ENCODE measurements at places on chromosomes 5 and 9. TPM values are rescaled to one million over a fixed set of nuclear protein-coding genes. Genes with fewer than 3 reads are reported as not detected.
A peak's percentile ranks its signal among the peaks of the same experiment; 100 is the strongest.

DNA sequence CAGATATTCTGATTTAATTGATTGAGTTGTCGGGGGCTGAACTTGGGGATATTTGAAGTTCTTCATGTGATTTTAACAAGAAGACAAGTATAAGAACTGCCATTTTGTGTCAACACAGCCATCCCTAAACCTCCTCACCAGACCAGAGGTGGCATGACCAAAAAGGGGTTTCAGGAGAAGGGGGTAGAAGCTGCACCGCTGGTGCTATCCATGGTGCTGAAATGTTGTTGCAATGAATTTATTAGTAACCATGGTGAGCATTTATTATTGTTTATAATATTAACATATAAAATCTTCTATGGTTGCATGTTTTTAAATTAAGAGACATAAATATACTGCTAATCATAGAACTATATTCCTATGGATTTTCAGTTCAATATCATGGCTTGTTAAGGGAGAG lies 72.3 kb downstream of the GNA14 start:
- DNase-seq: no peak

DNA sequence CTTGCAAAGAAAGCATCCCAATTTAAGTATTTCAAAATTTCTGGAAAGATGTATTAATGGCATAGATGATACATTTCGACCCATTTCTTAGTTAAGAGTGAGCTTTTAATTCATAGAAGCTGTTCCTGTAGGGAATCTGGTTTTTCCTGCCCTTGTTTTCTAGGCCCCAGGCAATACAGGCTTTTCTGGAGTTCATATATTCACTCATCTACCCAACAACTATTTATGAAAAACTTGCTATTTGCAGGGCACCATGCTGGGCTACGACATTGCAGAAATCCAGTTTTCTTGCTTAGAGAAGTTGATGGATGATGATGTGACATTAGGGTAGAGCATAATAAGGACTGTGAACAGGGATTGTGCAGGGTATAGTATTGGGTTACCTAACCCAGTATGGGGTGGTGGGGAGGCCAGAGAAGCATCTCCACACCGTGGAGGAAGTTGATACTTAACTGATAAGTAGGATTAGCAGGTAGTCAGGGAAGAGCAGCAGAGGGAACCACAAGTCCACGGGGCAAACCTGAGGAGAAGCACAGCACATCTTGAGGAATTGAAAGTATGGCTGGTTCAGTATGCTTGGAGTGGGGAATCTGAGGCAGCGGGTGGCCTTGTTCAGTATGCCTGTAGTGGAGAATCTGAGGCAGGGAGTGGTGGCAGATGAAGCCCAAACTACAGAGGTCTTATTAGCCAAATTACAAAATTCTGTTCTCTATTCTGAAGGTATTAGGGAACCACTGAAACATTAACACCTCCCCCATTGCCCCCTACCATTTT lies 247.5 kb downstream of the ARRDC3 start:
- DNase-seq: no peak

DNA sequence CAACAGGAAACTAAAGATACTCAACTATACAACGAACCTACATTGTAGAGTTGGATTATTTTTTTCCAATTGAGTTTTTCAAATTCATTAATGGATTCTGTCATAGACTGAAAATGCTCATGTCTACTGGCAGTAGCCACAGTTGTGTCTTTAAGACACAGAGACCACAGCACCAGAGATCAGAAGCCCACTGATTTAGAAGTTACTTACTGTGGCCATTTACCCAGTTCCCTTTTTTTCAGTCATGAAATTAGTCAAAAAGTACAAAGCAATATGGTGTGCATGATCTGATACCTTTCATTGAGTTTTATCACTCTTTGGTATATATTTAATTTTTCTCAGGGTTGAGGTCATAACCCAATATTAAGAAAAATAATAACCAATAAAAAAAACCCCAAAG lies 1640.2 kb upstream of the WWC1 start:
- no peak for DNase-seq

- peak; percentile 63 for DNase-seq
Observed at GRCh38 chr5:173615884-173616576, 420 bp downstream of the BOD1 start.

- no peak for DNase-seq
Observed at GRCh38 chr9:79287708-79288290, 284.0 kb upstream of the TLE4 start.

GRCh38 chr9:98326459-98327248 lies 71.2 kb upstream of the TBC1D2 start:
- DNase-seq: no peak

DNA sequence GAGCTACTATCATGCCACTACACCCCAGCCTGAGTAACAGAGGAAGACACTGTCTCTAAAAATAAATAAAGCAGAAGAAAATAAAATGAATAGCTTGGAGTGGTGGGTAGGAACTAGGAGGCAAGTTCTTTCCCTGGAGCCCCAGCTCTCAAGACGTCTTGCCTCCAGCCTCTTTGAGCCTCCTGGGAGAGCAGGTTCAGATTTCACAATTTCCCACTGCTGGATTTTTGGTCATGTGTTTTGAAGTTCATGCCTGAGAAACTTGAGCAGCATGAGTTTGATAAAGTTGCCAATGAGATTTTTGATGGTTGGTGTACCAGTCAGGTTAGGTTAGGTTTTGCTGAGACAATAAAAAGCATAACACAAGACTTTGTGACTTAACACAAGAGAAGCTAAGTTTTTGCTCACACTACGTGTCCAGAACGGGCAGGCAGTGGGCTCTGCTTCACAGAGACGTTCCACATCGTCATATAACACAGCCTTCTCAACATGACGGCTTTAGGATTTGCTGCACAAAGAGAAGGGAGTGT lies 4.1 kb upstream of the CCDC69 start:
- no peak for DNase-seq

Gene CSF1R
- total RNA-seq: 0.44 TPM

Gene TPPP
- 0.04 TPM for total RNA-seq

DNA sequence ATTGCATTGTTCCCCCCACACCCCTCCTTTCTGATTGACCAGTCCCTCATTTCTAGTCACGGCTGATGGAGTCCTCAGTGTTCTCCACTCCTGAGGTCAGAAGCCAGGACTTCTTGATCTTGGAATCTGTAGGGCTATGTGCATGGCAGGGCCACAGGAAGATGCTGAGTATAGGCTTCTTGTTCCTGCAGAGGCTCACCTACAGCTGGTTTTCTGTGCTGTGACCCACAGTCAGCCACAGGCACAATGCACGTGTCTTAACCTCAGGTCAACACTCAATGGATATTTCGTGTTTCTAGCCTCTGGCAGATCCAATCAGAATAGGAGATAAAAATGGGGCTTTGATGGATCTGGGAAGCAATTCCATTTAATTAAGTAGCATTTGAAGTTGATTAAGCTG lies 14.3 kb upstream of the CXCL14 start:
- DNase-seq: no peak

GRCh38 chr5:104611135-104611767 lies 1048.7 kb upstream of the NUDT12 start:
- DNase-seq: no peak

DNA sequence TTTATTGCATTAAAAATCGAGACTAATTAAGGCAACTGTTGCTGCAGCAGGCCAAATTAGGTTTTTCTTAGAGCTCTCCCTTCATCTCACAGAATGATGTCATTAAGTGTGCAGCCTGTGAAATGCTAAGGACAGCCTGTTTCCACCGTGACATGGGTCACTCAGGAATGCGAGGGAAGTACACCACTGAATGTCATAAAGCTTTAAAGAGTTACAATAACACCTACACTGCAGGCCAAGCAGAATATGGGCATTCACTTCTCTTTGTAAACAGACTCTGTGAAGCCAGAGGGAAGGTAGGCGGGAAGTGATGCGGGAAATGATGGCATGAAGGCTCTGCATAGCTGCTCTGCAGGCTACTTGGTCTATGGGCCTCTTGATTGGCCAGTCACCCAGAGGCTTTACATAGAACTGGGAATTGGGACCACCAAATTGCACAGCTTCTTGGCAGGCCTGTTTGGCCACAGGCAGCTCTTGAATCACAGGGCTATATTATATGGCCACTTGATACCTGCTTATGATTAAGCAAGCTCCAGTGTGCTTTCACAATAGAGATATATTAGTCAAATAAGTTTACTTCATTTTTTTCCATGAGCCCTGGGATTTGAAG lies 28.4 kb upstream of the AOPEP start:
- DNase-seq: no peak

Gene BARHL1
- not detected for total RNA-seq

GRCh38 chr9:16133556-16134227 lies 580.8 kb downstream of the CCDC171 start:
- no peak for DNase-seq

GRCh38 chr5:72711351-72711750 lies 105.1 kb upstream of the TNPO1 start:
- DNase-seq: no peak

Gene NPR2
- total RNA-seq: 4.4 TPM

Gene TLX3
- not detected for total RNA-seq

Gene PPP2R2B
- total RNA-seq: not detected

DNA sequence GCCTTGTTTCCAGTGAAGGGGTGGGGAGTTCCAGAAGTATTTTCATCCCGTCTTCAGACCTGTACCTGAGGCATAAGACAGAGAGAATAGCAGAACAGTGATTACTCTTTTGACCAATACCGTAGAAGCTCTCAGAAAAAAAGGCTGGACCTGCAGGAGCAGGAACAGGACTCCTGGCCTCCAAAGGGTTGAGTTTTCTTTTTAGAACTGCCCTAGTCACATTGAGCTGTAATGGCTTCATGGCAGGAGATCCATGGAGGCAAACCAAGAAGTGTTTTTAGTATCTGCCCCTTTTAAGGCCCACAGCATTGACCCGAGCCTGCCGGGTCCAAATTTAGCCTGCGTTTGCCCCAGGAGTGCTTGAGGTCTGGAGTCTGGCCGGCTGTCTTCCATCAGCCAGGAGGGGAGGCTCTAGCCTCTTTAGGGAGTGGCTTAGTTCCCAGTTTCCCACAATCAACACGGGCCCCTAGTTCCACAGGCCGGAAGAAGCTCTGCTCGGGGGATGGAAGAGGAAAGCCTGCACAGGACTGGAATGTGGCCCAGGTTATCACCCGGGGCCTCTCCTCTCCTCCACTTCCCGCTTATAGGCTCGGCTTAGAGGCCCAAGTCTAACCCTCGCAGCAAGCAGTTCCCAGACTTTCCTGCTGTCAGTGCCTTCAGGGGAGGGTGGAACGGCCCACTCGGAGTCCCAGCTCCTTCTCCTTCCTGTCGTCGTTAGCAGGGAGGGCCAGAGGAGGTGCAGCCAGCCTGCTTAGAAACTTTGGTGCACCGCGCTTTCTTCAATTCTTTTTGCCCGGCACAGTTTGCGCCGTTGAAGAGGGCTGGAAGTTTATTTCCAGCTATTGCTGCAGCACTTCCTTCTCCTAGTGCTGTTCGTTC lies 80.7 kb downstream of the C9orf152 start:
- DNase-seq: no peak

DNA sequence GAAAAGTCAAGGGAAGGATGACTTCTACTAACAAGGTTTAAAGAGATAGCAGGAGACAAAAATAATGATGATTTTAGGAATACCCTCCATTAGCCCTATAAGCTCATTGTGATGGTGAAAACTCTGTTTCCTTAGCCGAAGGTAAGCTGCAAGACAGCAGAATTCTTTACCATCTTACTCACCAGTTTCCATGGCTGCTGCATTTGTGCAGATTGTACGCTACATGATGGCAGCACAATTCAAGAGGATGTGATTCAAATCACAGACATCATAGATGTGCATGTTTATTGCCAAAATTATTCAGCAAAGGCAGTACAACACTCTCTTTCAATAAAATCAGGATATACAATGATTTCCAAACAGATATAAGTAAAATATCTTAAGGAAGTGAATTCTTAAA lies 175.6 kb downstream of the SPATA31D1 start:
- no peak for DNase-seq

Gene PCDHB16
- total RNA-seq: not detected

DNA sequence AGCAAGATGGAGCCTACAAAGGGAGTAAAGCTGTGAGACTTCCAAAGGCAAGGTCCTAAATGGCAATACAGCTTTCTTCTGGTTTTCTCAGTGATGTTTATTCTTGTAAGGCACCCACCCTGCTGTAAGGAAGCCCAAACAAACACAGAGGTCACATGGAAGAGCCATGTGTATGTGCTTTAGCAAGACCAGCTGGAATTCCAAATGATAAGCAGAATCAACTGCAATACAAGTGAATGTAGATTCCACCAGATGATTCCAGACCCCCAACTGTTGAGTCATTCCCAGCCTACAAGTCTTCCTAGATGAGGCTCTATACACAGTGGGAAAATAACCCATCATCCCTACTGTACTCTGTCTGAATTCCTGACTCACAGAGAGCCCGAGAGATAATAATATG lies 122.8 kb downstream of the DEPDC1B start:
- DNase-seq: no peak

Gene WNK2
- 0.24 TPM for total RNA-seq

DNA sequence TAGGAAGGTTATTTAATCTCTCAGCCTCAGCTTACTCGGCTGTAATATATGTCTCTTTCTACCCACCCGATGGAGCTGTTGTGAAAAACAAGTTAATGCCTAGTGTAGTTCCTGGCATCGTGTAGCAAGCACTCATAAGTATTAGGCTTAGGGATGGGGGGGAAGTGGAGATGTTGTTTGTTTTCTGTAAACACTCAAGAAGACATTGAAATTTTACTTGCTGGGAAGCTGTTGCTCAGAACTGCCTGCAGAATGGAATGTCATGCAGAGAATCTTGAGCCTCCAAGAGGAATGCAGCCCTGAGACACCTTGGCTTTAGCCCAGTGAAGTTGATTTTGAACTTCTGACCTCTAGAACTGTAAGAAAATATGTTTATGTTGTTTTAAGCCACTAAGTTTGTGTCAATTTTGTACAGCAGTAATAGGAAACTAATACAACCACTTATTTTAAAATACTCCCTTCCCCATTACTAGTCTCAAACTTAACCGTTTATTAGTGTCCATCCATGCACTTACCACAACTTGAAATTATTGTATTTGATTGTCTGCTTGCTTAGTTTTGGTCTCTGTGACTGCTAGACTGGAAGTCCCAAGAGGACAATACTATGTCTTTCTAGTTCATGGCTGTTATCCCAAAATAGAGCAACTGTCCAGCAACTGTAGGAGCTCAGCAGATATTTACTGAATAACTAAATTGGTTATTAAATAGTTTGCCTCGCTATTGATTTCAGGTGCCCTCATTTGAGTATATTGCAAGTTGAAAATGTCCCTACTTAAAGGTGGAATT lies 53.8 kb downstream of the MFAP3 start:
- DNase-seq: no peak

- no peak for DNase-seq
Observed at GRCh38 chr5:151108566-151108965, 27.7 kb upstream of the TNIP1 start.

Gene SEMA5A
- not detected for total RNA-seq

Gene DCTN3
- total RNA-seq: 63.9 TPM

Gene RNF208
- 1.9 TPM for total RNA-seq

GRCh38 chr5:149271195-149271715 lies 404 bp upstream of the AFAP1L1 start:
- no peak for DNase-seq

Gene HAND1
- total RNA-seq: not detected

- DNase-seq: peak; percentile 27
Observed at GRCh38 chr5:83077662-83078261, 415 bp downstream of the XRCC4 start.

DNA sequence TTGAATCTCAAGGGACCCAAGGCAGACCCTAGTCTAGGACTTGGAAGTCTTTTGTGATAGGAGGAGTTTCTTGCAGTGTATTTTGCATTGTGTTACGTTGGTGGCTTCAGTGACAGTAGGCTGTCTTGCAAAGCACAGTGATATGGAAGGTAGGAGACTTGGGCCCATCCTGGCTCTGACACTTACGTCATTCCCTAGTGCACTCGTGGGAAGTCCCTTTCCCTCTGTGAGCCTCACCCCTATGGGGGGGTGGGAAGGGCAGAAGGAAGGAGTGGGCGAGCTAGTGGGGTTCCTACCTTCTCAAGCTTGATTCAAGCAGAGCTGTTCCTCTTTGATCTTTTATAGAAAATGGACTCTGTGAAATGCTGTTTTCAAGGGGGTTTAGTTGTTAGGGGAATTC lies 9.2 kb upstream of the TEX53 start:
- no peak for DNase-seq

All from activated B cell treated with CpG ODN at 0.5 μM for 24 hours (primary cell).